ENCODE measurements at places on chromosomes 5 and 9.

- no peak for DNase-seq
These were observed 76.1 kb upstream of the ASS1 start for GRCh38 chr9:130368631-130369103.

GRCh38 chr5:134824681-134825080 lies 21.1 kb upstream of the C5orf24 start:
- no peak for DNase-seq

GRCh38 chr9:87216036-87216435 lies 268.7 kb upstream of the GAS1 start:
- no peak for DNase-seq

GRCh38 chr9:130159057-130159456 lies 13.1 kb upstream of the NCS1 start:
- no peak for DNase-seq

DNA sequence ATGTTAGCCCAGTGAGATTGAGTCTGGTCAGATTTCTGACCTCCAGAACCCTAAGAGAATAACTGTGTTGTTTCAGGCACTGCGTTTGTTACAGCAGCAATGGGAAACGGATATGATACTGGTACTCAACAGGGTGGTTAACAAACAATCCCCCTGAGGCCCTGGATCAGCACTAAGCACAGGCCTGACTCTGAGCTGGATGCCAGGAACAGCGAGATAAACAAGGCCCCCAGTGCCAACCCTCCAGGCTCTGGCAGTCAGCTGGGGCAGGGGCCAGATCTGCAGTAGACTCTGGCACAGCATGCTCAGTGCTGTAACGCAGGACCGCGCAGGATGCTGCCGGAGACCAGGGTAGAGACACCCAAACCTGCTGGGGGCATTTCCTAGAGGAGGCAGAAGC lies 22.1 kb downstream of the CPLX2 start:
- DNase-seq = no peak

DNA sequence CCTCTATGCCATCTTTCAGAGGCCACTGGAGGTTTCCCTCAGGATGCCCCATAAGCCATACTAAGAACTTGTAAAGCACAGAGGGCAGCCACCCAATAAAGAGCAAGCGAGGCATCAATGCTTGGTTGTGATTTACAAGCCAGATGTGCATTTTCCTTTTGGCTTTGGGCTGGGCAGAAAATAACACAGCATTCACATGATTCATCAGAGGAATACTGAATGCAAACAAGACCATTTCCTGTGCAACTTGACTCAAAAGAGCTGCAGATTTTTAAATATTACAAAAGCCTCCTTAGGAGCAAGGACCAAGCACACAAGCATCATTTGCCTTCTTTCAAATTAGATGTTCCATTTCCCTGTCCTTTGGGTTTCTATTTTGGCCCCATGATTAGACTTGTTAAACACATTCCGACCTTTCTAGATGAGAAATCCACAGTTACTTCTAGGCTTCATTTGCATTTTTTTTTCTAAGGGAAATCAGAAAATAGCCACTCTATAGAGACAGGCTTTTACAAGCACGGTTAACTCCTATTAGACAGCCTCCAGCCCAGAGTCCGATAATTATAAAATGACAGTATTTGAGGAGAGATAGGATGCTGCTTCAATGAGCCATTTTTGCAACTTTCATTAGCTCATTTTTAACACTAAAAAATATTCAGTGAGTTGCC lies 207.8 kb downstream of the SEMA5A start:
- peak; percentile 63 for DNase-seq

DNA sequence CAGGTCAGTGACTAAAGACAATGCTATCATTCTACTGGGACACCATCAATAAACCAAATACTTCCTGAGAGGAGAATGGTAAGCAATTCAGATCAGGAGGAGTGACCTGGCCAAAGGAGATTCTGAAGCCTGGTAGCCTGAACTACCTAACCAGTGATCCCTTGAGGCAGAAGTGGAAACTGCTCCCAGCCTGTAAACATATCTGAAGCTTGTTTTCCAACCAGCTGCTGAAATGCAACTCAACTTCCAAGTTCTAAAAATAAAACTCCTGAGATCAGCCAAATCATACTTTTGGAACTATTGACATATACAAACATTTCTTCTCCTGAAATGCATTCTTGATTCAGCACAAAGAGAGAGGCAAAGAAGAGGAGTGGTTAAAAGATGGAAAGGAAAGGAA lies 204.1 kb downstream of the EBF1 start:
- no peak for DNase-seq

GRCh38 chr5:126462239-126463014 lies 39.2 kb downstream of the GRAMD2B start:
- DNase-seq = no peak

- DNase-seq = no peak
These were observed 18.9 kb downstream of the CLPTM1L start for GRCh38 chr5:1325870-1326531.

DNA sequence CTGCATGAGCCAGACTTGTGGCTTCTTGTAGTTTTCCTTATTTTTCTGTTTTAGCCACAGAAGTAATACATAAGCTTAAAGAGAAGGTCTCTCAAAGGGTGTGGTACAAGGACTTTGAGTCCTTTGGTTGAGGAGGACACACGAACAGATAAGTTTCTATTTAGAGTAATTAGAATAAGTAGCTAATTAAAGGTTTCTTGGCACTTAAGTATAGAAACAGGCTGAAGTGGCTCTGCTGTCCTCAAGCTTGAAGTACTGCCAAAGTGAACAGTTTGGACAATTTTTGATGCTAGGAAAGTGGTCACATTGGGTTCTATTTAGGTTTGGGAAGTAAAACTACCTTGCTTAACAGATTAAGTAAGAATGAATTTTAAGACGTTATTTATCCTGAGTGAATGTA lies 278.3 kb upstream of the MPDZ start:
- no peak for DNase-seq

GRCh38 chr5:105448271-105448670 lies 1885.7 kb upstream of the NUDT12 start:
- no peak for DNase-seq

GRCh38 chr5:53820119-53820801 lies 259.8 kb downstream of the NDUFS4 start:
- DNase-seq = no peak

DNA sequence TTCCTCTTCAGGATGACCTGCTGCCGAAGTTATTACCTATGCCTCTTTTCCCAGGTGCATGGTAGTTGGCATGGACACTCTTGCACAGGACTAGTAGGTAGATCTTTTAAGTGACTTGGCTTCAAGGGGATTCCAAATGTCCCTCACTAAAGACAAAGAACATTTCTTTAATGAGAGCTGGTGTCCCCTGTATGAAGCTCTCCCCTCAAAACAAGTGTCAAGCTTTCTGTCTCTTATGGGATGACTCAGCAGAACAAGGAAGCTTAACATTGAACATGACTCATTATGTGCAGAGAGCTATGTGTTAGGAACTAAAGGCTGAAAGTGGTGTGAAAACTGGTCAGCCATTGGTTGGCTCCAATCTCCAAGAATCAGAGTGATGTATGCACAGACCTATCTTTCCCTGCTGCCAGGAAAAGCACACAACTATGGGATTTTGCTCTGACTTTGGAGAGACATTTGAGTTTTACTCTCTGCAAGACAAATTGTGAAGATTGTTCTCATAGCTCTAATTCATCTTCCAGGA lies 120.5 kb downstream of the PRDM6 start:
- DNase-seq = no peak

DNA sequence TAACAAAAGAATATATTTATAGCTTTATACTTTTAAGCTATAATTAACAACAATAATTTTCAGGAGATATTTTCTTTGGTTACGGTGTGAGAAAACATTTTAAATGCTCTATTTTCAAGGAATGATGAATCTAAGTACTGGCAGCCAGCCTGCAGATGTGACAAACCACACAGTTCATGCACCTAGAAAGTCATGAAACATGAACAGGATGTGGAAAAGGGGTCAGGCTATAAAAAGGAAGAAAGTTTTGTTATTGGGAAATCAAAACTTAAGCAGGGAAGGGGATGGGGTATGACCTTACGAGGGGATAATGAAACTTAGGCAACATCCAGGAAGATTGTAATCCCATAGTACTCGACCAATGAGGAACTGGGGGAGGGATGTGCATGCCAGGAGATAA lies 508.7 kb upstream of the GRAMD2B start:
- no peak for DNase-seq

GRCh38 chr5:28543473-28544098 lies 1505.2 kb upstream of the CDH9 start:
- no peak for DNase-seq

DNA sequence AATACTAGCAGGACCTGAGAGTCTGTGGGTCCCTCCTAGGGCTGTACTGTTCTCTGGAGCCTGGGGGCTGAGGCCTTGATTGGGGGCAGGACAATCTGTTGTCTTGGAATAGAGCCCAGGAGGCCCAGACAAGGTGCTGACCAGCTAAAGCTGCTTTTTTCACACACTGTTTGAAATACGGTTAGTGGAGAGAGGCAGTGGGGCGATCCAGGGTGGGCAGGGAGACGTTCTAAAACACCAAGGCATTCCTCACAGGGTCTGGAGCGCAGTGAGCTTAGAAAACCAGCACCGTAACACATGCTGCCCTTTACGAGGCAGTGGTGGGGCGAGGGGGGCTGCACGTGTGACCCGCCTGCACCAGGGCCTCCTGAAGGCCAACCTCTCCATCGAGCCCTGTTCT lies 55.1 kb downstream of the EHMT1 start:
- no peak for DNase-seq

- DNase-seq = no peak
These were observed 15.7 kb downstream of the FAM151B start for GRCh38 chr5:80503641-80504040.

GRCh38 chr5:42404366-42404765 lies 18.9 kb upstream of the GHR start:
- DNase-seq = no peak

DNA sequence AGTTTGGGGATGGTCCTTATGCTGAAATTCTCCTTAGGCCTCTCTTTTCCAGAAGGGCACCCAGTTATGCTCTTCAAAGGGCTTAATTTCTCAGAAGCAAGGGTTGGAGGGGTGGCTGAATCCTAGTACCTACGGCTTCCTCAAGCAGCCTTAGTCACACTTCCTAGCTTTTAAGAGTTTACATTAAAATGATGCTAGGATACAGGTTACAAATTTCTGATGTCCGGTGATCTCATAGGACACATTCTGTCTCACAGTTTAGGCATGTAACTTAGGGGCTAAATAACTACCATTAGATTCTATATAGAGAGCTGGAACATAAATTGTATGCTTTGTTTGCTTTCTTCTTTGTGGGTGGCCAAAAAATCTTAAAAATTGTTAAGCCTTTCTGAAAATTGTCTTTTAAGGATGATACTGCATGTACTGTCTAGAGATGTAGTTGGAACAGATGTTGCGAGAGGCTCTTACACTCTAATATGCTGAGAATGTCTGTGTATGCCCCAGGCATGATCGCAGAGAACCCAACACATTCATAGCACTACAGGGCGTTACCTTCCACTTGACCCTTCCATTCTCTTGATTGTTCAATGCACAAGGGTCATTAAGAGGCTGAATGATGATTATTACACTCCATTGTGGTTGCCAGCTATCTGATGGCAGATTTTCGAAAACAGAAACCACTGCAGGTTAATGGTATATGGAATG lies 139.1 kb downstream of the TMEM38B start:
- DNase-seq = no peak

- peak; percentile 82 for DNase-seq
These were observed at the start of gene GAS1 for GRCh38 chr9:86947146-86948073. TSS of gene GAS1 (minus strand) at chr9:86947506. CDS start at chr9:86946779, 727 bp downstream.

DNA sequence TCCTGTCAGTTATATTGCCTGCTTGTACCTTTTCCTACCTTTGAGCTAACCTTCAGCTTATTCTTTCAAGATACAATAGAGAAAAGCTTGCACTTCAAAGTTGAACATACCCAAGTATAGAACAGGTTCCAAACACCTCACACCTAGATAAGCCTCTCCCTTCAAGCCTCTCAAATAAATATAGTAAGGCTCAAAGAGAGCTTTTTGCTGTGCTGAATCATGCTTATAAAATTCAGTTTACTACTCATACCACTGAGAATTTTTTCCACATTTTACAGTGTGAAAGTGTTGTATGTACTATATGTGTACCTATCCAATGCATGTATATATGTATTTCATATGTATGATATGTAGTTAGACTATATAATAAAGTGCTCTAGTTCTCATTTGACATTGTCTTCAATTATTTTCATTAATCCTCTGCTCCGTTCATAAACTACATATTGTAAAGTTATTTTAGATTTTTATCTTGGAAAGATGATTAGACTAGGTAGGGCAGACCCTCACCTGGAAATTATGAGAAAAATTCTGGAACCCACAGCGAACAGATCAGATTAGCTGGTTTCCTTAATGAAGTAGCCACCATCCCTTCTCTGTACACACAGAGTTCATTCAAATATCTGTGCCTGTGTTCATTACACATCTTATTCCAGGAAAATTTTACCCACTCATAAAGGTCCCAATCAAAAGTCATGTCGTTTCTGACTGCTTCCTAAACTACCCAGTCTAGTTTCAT lies 149.2 kb upstream of the RGMB start:
- no peak for DNase-seq

DNA sequence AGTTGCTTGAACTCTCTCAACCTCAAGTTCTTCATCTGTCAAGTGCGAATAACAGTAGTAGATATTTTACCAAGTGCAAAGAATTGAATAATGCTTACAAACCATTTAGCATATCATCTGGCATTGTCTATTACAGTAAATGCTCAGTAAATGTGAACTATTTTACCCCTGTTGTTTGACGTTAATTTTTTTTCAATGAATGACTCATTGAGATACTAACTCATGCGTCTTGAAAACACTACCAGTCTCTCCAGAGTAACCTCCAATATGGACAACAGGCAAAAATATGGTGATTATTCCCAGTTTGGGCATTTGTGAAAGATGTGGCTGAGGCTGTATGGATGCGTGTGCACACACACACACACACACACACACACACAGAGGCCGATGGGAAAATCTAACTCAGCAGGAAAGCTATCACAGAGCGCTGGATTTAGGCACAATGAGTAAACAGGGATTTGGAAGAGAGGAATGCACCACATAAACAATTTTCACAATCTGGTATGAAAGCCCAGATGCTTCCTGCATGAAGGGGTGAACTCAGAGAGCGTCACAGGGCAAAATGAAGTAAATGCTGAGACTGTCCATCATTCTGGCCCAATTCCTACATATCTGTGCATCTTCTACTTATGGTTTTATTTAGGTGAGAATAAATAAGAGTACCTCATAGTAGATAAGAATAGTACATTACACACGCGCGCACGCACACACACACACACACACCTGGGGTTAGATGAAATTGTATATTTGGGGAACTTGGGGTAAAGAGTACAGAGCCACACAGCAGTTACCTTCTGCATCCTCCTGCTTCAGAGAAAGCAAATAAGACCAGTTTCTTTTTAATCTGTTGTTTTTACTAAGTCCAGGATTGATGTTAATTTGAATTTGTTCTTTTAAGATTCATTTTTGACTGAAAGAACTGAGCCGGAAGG lies 128.7 kb downstream of the PALM2AKAP2 start:
- no peak for DNase-seq

DNA sequence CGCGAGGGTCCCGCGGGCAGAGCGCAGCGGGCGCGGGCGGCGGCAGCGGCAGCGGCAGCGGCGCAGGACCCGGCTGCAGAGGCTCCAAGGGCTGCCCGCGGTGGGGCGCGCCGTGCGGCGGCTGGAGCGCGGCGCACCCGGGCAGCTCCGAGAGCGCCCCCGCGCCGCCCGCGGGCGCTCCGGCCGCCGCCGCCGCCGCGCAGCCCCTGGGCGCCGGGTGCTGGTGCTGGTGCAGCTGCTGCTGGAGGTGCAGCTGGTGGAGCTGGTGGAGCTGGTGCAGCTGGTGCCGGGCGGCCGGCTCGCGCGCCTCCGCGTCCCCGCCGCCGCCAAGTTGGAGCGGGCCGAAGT lies 644 bp downstream of the IER5L start:
- no peak for DNase-seq
